ENCODE measurements at places on chromosomes 6 and 20.

DNA sequence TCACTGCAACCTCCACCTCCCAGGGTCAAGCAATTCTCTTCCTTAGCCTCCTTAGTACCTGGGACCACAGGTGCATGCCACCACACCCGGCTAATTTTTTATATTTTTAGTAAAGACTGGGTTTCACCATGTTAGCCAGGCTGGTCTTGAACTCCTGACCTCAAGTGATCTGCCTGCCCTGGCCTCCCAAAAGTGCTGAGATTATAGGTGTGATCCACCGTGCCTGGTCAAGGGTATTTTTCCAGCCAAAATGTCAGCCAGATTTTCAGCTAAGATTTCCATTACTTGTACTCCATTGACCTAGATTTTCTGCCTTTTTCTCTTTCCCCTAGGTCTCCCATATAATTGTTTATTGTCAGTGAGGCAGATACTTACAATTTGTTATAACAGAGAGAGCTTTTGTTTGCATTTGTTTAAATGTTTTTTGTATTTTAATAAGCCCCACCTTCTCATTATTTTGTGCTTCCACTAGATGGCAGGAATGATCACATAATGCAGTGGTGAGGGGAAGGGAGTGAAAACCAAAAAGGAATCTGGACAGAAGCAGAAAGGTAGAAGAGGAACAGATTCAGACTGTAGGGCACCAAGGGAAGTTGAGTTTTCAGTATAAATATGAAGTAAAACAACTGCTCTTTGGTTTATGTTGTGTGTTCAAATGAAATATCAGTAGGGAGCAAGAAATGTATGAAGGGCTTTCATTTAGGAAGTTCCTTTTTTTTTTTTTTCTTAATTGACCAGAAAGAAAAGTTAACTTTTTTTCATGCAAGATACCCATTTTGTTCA is 29.7 kb downstream of the RPF2 start:
- DNase-seq = no peak

DNA sequence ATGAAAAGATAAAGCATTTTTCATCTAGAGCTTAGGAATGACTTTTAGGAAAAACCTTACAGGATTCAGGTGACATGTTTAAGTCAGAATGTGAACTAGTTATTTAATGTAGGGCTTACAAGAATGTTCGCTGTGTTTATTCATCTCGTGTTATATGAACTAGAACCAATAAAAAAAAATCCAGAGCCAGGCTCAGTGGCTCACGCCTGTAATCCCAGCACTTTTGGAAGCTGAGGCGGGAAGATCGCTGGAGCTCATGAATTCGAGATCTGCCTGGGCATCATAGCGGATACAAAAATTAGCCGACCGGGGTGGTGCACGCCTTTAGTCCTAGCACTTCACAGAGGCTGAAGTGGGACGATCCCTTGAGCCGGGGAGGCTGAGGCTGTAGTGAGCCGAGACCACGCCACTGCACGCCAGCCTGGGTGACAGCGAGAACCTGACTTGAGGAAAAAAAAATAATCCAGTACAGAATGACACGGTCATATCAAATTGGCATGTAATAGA is 46.3 kb downstream of the OR2B2 start:
- no peak for DNase-seq

GRCh38 chr6:140134224-140134623 is 759.8 kb upstream of the CITED2 start:
- DNase-seq = no peak

DNA sequence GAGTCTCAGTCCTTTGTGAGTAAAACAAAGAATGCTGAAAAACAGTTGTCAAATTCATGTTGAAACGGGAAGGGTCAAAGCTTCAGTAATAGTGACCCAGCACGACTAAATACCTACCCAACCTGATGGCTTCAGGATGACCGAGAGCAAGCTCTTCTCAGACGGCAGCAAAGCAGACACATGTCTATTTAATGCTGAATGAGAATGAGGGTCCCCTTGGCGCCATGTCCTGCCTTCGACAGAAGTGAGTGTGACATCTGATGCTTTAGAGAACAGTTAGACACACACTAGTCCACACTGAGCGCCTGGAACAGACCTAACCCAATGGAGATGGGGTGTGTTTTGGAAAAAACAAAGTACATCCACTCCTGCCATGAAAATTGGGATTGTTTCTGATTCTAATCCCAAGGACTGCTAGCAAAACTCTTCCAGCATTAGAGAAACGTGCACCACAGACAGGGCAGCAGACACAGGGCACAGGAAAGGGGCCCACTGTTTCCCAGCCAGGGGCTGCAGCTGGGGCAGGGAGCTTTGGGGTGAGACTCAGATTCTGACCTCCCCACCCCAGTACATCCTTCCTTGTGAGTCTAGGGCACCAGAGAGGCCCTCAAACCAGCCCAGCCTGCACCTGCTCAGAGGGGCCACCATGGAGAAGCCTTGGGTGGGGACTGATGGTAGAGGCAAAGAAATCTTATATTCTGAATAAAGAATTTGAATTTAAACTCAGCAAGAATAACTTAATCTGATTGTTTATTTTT is 76.5 kb downstream of the C6orf118 start:
- DNase-seq = no peak

All from thoracic aorta (tissue), 2 donors.